ENCODE measurements at places on chromosomes 6 and 20. TPM values are rescaled to one million over a fixed set of nuclear protein-coding genes. Genes with fewer than 3 reads are reported as not detected.

The HUS1B gene
- total RNA-seq = 0.23 TPM

The ANKRD66 gene
- not detected for total RNA-seq

The WDR27 gene
- 19.5 TPM for total RNA-seq

The ENTPD6 gene
- 33.4 TPM for total RNA-seq

The PPIL6 gene
- total RNA-seq = 0.30 TPM

The NECAB3 gene
- 19.9 TPM for total RNA-seq

DNA sequence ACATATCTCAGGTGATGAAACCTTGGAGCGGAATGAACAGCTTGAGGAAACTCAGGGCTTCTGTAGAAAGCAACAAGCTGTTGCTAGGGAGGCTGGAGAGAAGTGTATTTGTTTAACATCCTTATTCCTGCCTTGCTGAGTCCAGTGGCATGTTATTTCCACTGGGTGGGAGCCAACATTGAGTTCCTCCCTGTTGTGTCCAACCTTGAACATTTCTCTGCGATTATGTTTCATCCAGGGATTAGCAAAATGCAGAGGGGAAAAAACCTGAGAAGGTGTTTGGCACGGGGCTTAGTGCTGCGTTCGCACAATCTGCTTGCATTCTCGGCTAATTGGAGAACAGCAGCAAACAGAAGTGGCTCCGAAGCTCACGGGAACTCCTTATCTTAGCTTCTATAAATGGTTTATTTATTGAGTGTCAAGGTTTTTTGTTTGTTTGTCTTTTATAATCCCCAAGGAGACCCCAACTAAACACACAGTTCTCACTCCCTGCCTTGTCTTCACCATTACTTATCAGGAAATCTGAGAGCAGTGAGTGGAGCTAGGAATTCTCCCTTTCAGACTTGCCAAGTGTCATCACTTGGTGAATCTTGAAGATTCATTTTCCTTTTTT, 412.8 kb downstream of the CDC5L start:
- no peak for DNase-seq

DNA sequence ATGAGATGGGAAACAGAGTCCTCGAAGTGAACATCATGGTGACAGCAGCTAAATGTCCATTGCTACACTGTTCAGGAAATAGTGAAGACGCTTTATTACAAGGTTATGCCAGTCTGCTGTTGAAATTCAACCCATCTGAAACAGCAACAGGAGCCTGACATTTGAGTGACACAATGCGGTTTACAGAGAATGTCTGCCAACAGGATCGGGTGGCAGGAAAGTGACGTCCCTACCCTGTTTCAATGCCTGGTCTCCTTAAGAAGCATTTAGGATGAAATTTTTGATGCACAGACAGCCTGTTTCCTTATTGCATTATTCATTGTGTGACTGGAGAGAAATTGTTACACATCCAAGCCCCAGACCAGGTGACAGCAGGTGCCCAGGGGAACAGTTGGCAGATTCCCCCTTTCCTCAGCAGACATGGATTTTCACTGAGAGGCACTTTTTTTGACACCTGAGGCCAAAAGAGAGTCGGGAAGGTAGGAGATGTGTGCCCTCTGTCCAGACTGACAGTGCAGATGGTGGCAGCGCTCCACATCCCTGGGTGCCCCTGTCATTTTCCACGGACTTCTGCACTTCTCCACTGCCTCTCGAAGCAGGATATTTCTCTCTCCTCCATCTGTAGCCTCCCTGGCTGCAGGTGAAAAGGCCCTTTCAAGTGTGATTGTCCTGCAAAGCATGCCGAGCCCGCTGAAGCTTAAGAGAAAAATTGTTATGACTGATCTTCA, 87.9 kb downstream of the BFSP1 start:
- no peak for DNase-seq

DNA sequence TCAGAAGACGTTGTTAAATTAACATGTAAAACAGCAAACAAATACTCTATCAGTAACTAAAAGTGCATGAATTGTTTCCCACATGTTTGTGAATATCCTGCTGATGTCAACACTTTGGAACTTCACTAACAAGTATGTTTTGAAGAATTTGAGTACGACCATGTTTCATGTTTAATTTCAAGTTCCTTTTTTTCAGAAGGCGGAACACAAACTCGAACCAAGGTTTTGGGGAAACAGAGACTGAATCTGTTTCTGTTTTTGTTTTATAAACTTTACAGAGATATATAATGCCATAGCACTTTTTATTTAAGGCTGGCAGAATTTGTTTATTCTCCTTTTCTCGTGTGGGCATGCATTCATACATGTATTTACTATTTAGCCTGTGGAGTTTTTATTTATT, 509.3 kb upstream of the CITED2 start:
- no peak for DNase-seq

GRCh38 chr6:164628302-164628931, 681.0 kb downstream of the C6orf118 start:
- no peak for DNase-seq

DNA sequence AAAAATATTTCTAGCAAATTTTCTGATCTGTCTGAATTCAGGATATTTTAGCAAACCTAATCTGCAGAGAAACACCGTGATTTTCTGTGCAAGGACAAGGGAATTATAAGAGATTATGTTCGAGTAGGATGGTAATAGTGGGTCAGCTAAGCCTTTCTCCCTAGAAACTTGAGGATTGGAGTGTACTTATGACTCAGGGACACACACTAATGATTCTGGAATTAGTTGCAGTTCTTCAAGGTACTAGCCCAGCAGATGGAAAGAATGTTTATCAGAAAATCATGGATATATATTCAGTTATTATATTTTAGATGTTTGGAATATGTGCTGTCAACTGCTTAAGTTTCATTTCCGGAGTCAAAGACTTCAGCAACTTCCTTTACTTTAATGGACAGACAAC, 177.1 kb upstream of the MAP3K7 start:
- DNase-seq = no peak

DNA sequence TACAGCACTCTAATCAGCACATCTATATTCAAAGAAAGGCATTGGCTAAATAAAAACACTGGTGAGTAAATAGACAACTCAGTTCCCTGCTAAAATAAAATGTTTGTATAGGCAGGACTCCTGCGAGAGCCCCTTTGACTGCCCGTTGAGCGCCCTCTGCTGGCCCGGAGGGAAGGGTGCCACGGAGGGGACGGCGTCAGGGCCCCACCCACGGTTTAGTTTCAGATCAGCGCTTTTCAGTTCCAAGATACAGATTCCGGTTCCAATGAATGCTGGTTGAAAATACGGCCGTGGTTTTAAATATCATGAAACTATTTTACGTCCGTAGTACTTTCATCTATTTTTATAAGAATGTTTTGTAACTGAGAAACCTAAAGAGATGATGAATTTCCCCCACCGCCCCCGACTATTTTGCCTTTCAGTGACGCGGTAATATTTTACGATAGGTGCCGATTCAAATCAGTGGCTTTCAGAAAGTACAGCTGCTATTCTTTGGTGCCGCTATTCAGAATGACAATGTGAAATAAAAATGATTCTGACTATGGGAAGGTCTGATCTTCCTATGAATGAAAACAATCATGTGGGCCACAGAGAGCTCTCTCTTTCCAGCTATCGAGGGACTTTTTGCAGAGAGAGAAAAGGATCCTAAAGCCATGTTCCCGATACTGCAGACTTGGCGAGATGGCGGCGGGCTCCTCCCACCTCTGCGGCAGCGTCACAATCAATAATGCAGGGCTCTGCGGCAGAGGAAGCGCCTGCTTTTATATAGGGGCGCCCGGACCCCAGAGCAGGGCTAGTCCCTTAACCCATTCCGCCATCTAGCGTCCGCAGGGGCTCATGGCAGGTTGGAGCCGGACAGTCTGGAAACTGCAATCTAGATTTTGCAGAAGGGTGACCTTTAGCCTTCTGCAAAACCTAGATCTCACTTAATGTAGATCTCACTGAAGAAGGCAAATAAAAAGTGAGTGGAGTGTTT, 10.6 kb upstream of the CCN6 start:
- peak; percentile 89 for DNase-seq

DNA sequence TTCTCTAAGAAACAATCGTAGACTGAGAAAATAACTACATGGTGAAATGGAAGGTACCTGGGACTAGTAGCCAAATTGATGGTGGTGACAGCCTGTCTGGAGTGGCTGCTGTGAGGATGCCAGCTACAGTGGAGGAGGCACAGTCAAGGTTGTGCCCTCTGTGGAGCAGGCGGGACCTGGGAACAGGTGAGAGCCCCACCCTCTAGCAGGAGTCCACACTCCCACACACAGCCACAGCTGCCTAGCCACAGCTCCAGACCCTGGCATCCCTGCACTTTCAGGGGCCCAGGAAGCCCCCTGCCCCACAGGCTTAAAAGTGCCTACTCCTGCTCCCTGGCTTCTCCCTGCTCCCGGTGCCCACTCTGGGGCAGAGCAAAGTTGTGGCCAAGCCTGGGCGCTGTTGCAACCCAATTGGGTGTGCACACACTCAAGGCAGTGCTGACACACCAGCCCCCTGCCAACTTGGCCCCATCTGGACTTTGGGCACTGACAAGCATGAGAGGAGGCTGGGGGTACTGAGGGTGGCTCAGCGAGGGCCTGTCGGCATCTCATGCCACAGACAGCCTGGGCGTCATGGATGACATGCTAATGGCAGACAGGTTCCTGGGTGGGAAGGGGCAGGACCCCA, 548.7 kb downstream of the TBC1D32 start:
- no peak for DNase-seq

GRCh38 chr6:168035661-168036545, 38.4 kb downstream of the KIF25 start:
- DNase-seq = no peak

- no peak for DNase-seq
These were observed 116.3 kb upstream of the ENPP5 start for GRCh38 chr6:46287043-46287442.

GRCh38 chr20:52941808-52942207, 30.4 kb upstream of the TSHZ2 start:
- no peak for DNase-seq
